ENCODE measurements at places on chromosomes 6 and 20.

DNA sequence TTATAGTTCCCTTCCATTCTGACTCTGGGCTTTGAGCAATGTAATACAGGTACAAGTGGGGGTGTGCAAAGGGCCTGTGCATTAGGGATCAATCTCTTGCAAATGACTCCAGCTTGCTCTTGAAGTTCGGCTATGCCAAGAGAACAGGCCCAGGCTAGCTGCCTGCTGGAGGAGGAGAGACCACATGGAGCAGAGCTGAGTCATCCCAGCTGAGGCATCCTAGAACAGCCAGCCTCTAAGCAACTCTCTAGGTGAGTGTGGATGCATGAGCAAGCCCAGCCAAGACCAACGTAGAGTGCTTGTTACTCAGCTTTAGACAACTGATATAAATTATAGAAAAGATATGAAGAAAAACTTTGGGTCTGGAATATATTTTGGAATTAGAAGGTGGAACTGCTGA is 47.6 kb upstream of the RBM24 start:
- no peak for DNase-seq

- no peak for DNase-seq
These were observed 240.6 kb downstream of the MEI4 start for GRCh38 chr6:77893391-77893790.

GRCh38 chr6:156778454-156779205 is 1.5 kb downstream of the ARID1B start:
- DNase-seq, result peak; percentile 49

- DNase-seq, result no peak
These were observed 120.6 kb upstream of the NXT1 start for GRCh38 chr20:23229989-23230388.

DNA sequence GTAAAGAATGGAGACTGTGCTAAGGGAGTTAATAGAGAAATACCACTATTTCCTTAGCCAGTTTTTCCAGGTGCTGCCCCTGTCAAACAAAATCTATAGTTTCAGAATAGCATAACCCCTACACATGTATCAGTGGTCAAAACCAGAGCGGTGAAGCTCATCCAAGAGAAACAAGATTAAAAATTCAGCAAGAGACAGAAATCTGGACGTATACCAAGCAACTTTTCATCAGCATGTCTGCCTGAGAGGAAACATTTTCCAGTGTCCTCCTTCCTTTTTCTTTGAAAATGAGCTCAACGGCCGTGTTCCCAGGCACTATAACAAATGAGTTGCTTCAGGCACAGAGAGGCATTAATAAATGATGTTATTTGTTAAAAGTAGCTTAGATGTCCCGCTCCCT is 416.5 kb downstream of the BCKDHB start:
- DNase-seq, result no peak

DNA sequence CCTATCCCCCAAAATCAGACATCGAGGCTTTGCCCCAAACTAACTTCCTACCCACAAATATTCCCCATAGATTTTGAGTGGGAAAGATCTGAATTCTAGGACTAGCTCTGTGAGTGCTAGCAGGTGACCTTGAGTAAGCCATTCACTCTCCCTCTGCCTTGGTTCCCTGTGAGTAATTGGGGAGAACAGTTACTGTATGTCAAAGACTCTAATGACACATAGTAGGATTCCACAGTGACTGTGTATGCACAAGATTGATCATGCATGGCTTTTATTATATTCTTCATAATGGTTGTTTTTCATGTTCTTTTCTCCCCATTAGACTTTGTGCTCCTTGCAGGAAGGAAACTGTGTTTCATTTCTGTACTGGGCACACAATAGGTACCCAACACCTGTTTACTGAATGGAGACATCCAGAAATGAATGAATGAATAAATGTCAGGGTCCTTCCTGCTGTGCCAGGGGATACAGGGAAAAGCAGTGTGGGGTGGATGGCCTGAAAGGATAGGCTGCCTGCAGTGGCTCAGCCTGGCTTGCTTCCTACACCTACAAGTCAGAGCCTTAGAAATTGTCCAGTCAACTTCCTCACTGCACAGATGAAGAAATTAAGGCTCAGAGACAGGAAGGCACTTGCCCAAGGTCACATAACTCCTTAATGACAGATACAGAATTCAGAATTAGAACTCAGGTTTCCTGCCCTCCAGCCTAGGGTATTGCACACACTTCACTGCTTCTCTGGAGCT is 901 bp upstream of the TMEM151B start:
- DNase-seq, result no peak

- DNase-seq, result no peak
These were observed 19.8 kb downstream of the XRN2 start for GRCh38 chr20:21322921-21323331.

- no peak for DNase-seq
These were observed 132.0 kb upstream of the RNF24 start for GRCh38 chr20:4147319-4147718.

GRCh38 chr6:106134906-106135634 is 48.9 kb downstream of the PRDM1 start:
- no peak for DNase-seq

GRCh38 chr6:5152460-5152859 is 67.3 kb downstream of the PPP1R3G start:
- DNase-seq, result no peak

DNA sequence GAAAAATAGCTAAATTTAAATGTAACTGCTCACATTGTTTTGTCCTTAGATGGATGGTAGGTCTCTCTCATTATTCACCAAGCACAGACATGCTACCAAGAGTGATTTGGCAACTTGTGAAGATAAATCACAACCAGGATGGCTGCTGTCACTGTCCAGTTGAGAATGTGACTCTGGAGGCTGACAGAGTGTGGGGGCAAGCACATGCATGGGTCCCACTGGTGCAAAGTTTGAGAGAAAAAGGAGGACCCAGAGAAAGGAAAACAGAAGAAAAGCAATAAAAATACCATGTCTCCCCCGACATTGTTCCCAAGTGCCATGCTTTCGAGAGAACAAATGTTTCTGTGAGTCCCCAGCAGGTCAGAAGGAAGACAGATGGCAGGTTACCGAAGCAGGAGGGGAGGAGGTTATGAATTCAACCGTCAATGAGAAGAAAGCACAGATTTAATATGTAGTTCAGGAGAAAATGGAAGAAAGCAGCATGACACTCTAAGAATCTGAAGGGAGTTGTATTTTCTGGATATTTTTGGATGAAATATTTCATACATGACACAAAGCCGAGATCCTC is 73.0 kb upstream of the TSHZ2 start:
- no peak for DNase-seq

- DNase-seq, result no peak
These were observed 713.9 kb downstream of the COL12A1 start for GRCh38 chr6:74491844-74492374.

GRCh38 chr6:66605011-66605410 is 898.0 kb upstream of the EYS start:
- no peak for DNase-seq

GRCh38 chr20:61918548-61918947 is 147.1 kb downstream of the TAF4 start:
- DNase-seq, result no peak

GRCh38 chr6:6686748-6687601 is 98.5 kb downstream of the LY86 start:
- no peak for DNase-seq

DNA sequence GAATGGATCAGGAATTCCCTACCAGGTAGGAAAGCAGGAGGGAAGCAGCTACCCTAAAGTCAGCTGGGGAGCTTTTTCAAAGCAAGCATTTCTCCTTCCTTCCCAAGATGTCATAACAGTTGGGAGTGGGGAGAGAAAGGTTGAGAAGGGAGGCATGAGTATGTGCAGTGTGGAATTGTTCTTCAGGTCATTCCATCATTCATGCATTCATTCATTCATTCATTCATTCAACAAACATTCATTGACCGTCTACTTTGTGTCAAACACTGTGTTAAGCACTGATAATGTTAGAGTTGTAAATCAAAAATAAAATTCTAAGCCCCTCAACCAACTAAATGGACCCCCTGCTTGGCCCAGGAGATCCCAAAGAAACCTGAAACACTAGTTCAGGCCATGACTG is 49.2 kb upstream of the FAM184A start:
- no peak for DNase-seq

DNA sequence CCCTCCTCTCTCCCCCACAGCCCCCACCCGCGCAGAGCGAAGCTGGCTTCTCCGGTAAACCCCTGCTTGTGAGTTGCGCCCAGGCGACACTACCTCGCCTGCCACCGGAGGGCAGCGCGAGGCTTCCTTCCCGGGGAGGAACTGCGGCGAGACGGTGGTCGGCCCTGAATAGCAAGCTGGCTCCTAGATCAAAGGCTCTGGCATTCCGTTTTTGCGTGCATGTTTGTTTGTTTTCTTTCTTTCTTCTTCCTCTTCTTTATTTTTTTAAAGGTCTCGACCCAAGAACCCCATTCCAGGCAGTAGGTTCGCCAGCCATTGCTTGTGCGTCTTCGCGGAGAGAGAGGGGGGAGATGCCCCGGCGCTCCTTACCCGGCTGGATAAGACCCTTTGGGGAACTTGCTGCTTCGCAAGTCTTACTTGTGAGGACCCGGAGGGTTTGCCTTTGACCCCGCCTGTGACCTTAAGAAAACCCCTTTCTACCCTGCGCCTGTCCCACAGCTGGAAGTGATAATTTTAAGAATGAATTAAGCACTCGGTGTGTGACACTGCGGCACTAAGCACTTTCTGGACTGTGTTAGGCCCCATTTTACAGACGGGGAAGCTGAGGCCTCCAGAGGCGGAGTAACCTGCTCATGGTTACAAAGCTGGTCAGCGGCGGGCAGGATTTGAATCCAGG is 92.7 kb upstream of the SIRPA start:
- DNase-seq, result peak; percentile 81

DNA sequence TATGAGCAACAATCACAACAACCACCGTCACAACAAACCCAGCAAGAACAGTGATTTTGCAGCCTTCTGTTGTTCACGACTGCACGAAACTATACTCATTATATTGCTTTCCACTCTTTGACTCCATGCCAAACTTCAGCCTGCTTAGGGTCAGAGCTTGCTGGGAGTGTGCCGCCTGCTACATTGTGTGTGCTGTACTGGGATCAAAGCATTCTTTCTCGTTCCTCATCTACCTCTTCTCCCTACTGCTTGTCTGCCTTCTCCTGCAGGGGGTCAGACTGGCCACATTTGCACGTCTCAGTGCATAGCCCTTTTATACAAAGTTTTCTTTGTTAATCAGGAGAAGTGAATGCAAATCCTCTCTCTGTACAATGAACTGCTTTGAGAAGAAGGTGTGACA is 401.6 kb upstream of the CITED2 start:
- DNase-seq, result no peak

DNA sequence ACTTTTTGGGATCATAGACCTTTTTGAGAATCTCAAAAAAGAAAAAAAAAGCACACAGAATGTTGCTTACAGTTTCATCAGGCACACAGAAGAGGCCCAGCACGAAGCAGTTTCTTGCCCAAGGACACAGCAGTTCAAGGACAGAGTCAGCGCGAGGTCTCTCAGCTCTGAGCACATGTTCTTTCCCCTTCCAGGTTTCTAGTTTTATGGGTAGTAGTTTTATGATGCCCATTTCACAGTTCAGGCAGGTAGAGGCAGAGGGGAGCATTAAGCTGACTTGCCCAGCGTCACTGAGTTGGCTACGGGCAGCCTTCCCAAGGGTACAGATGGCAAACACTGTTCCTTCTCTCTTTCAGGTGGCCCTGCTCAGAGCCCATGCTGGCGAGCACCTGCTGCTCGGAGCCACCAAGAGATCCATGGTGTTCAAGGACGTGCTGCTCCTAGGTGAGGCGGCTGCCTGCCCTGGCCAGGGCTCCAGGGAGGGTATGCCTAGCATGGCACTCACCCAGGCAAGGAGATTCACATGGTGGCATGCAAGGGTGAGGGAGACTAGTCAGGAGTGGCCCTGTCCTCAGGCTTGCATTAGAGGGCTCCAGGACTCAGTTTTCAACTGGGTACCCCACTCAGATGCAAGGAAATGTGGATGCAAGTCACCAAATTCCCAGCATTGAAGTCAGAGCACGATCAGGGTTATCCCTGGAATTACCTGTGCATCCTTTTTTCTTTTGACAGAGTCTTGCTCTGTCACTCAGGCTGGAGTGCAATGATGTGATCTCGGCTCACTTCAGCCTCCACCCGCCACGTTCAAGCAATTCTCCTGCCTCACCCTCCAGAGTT is 57.4 kb upstream of the TTPAL start:
- no peak for DNase-seq

- no peak for DNase-seq
These were observed 94.2 kb downstream of the CDS2 start for GRCh38 chr20:5221061-5221430.

- no peak for DNase-seq
These were observed 32.7 kb downstream of the TRDN start for GRCh38 chr6:123604067-123604466.

DNA sequence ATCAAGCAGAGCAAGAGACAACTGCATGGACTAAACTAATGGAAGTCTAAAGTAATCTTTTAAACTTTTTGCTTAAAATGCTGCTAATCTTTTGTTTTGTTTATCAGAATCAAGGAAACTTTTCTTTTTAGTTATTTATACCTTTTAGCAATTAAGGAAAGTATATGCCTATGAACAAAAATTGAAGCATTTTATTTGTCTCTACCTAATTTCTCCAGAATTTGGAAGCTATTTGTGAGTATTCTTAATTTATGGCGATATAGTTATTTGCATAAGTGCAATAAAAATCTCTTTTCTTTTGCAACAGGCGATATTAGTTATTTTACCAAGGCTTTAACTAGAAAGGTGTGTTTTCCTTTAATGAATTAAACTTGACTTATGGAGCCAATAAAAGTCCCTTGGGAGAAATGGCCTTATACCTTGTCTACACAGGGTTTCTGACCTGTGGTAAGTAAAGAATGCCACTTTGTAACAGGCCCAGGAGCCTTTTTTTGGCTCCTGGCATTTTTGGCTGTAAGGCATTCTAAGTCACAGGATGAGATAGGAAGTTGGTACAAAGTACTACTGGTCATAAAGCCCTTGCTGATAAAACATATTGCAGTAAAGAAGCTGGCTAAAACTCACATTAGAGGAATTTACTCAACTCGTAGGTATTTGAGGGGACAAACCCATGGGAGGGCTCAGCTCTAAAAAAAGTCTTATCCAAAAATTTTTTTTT is 37.2 kb downstream of the TMEM14A start:
- no peak for DNase-seq

DNA sequence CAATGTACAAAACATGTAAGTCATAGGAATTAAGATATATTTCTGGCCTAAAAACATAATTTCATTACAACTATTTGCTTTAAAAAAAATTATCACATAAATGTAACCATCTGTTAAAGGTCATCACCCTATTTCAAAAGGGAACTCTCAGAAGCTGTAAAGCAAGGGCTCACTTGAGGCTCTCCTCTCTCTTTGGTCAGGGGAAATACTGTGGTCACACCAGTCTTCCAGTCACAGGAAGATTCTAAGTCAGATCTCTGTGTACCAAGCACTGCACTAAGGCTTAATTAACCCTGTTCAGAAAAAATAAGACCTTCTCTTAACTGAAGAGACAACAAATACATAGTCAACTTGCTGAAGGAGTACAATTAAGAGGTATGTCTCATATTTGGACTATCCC is 75.6 kb downstream of the MMS22L start:
- DNase-seq, result no peak

DNA sequence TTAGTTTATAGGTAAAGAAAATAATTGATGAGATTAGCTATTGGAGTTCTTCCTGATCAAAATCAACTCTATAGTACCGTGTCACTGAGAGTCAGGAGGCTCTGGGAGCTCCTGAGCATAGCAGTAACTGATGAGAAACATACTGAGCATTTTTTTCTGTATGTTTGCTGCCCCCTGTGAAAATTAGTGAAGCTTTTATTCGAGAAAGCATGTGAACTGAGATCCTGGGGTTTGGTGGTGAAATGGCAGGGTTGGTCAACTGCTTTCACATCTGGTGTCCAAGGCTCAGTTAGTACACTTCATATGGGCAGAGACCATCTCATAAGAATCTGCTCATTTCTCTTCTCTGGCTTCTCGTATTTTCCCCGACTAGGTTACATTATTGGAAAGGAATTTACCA is 4.1 kb upstream of the ABT1 start:
- DNase-seq, result no peak

Measured in GM13976 (cell line).